ENCODE measurements at places on chromosomes 7 and 10.

- DNase-seq, result no peak
These were observed 205.8 kb downstream of the CCSER2 start for GRCh38 chr10:84534168-84534567.

DNA sequence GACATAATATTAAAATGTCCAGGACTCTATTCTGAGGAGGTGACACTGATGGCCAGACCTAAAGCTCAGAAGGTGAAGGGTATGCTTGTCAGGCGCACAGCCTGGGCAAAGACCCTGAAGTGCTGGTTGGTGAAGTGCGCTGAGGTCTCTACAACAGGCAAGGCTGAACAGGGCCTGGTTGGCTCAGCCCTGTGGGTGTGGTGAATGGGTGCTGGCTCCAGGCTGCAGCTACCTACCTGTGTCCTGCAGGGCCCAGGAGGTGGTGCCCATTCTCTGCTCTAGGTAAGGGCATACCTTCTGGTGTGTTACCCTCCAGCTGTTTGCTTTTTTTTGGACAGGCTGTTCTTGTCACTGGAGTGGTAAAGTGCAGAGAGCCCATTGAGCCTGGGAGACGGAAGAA lies 85.1 kb downstream of the RAMP3 start:
- no peak for DNase-seq

DNA sequence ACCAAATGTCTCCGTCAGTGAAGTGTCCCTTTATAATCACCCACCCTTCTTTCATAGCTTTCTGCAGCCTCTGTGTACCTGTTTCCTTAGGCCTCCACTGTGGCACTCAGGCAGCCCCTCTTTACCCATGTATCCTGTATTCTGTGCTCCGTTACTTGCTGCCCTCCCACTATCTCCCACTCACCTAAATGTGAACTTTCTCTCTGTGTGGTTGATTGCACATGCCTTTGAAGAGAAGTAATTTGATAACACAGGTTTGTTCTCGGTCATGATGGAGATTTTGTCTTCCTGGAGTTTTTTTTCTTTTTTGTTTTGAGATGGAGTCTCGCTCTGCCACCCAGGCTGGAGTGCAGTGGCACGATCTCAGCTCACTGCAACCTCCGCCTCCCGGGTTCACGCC lies 61.5 kb downstream of the REEP3 start:
- DNase-seq, result no peak

DNA sequence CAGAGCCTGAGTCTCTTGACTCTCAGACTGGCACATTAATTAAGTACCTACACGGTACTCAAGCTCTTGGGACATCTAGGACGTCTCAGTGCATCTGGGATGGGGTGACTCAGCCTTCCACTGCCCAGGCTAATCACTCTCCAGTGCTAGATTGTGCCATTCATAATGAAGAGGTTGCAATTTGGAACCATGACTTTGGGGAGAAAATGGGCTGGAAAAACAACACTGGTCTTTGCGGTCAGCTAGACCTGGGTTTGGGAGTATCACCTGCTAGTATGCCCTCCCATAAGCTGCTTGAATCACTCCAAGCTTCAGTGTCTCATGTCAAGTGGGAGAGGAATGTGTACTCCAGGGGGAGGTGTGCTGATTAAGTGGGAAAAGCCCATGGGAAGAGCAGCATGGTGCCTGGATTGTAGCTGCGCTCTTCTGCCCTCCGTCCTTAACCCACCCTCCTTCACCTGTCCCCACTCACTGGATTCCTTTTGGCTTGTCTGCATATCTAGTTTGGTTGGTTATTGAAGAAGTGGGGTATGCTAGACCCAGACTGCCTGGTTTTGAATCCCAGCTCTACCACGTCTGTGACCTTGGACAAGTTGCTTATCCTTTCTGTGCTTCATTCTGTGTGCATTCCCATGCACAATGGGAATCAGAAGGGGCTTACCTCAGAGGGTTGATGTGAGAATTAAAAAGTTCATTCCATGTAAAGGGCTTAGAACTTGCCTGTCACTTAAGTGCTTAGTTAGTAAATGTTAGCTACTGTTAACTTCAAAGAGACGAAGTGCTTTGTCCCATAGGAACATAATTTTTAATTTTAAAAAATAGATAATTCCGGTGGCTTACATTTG lies 3.8 kb downstream of the NFE2L3 start:
- DNase-seq, result no peak

DNA sequence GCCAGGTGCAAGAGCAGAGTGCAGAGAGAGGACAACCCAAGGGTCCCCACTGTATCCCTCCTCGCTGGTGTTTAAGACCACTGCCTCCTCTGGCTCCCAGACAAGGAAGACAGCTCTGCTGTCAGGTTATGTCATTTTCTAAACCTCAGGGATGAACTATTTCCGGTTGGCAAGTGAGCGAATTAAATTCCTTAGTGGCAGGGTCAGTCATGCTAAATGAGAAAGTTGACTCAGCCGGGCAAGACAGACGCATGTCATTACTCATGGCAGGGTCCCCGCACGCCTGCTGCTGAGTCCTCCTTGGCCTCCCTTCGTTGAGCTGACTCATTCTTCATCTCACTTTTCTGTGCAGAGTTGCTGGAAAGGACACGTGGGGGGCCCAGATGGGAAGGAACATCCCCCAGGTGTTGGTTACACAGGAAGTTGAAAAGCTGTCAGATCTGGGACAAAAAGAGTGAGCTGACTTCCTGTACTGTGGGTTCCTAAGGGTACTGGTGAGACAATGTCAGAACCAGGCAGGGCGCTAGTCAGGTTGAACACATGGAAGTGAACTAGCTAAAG lies 47.1 kb upstream of the UCN3 start:
- no peak for DNase-seq

- DNase-seq, result no peak
These were observed 32.1 kb downstream of the SGPL1 start for GRCh38 chr10:70847659-70848360.

GRCh38 chr10:26805567-26806245 lies 55.1 kb downstream of the ABI1 start:
- DNase-seq, result no peak

DNA sequence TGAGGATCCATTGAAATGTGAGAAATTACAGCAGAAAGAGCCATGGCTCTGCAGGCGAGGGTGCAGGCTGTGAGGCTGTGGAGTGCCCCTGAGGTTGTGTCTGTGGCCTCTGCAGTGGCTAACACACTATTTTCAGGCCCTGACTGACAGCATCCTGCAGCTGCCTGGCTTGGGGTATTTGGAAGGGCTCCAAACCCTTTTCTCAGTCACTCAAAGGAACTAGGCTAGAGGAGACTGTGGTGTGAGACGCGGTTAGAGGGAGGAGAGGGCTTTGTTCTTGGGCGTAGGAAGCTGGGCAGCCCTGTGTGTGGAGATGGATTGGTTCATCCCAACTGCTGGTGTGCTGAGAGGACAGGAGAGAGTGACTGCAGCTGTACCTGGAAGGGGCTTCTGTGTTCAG lies 134.9 kb downstream of the RAMP3 start:
- DNase-seq, result no peak

GRCh38 chr7:93651603-93652159 lies 77.2 kb upstream of the CALCR start:
- DNase-seq, result no peak

DNA sequence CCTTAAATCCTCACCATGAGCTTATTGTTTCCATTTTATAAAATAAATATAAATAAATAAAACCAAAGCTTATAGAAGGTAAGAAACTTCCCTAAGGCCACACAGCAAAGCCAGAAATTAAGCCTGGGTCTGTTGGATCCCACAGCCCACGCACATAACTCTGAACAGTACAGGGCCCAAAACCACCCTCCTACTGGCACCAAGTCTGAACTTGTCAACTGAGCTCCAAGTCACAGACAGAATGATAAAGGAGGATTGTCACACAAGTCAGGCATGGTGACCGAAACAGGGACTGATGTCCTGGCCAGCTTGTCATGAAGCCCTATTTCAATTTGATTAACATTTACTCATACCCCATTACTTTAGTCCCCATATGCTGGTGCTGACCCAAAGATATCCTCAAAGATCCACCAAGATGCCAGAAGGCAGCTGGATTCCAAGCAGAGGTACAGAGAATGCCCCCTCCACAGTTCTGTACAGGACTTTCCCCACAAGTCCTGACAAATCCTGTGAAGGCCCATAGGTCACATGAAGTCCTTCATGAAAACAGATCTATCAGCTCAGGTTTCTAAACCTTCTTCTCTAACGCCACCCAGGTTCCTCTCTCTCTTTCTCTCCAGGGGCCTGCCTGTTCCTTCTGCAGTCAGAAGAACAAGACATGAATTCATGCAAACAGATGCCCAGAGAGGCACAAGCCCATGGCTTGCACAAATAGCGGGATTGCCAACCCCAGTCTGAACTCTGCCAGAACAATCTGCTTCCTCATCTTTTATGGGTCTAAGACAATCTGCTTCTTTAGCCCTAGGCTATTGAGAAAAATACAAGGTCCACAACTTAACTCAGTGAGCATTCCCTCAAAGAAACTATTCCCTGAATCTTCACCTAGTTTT lies 60.9 kb downstream of the GLI3 start:
- no peak for DNase-seq

- no peak for DNase-seq
These were observed 16.1 kb downstream of the PAPOLB start for GRCh38 chr7:4845740-4846142.

GRCh38 chr10:58700591-58700990 lies 187.9 kb downstream of the BICC1 start:
- no peak for DNase-seq
